ENCODE measurements at places on chromosomes 7 and 10.

DNA sequence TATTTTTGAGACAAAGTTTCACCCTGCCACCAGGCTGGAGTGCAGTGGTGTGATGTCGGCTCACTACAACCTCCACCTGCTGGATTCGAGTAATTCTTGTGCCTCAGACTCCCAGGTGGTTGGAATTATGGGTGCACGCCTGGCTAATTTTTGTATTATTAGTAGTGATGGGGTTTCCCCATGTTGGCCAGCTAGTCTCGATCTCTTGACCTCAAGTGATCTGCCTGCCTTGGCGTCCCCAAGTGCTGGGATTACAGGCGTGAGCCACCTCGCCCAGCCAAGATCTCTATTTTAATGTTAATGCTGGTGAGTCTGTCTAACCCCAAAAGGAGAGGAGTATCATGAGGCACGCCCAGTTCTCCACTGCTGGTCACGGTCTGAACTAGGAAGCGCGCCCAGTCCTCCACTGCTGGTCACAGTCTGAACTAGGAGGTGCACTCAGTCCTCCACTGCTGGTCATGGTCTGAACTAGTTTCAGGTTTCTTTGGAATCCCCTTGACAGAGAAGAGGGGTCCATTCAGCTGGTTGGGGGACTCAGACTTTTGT, 5.6 kb upstream of the LRRC27 start:
- no peak for DNase-seq

GRCh38 chr10:99429517-99430095, 818 bp downstream of the GOT1 start:
- DNase-seq: no peak

DNA sequence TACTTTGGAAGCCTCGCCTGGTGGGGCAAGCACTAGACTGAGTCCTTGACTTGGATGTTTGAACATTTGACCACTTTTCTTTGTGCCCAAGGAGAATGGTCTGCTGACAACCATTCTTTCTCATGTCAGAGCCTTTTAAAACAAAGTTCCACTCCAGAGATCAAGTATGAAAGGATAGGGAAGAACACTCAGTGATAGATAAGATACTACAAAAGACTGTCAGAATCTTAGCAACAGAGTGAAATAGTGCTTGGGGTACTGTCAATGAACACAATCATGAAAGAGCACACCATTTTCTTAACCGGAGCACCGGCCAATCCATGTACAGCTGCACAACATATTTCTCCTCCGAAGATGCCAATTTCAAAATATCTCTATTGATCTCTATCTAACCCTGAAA, 82.8 kb upstream of the ADO start:
- DNase-seq: no peak

GRCh38 chr7:140326116-140326928, 72.0 kb downstream of the SLC37A3 start:
- peak; percentile 21 for DNase-seq

DNA sequence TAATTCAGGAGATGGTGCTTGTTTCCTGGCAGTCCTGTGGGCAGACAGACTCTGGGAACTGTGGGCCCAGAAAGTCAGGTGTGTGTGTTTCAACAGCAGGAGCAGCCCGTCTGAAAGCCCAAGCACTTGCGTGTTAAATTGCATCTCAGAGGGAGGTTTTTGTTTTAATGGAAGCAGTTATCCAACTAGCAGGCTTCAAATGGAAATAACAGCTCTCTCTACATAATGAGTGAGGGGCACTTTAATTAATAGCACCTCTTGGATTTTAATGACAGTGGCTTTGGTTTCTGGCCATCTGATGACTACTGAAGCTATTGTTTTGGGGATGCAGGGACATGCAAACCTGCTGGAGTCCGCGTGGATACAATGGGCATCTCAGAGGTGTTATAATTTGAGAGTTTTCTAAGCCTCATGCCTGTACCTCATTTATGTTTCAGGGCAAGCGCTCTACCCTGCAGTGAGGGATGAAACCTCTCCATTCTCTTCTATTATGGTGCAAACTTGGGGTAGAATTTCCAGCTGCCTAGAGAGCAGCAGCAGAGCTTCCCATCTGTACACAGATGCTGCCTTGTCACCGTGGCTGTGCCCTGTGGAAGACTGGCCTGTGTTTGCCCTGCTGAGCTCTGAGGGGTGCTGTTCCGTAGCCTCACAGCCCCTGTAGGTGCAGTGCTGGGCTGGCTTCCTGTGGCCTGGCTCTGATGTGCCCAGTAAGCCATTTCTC, 206.6 kb upstream of the GPR26 start:
- DNase-seq: no peak

DNA sequence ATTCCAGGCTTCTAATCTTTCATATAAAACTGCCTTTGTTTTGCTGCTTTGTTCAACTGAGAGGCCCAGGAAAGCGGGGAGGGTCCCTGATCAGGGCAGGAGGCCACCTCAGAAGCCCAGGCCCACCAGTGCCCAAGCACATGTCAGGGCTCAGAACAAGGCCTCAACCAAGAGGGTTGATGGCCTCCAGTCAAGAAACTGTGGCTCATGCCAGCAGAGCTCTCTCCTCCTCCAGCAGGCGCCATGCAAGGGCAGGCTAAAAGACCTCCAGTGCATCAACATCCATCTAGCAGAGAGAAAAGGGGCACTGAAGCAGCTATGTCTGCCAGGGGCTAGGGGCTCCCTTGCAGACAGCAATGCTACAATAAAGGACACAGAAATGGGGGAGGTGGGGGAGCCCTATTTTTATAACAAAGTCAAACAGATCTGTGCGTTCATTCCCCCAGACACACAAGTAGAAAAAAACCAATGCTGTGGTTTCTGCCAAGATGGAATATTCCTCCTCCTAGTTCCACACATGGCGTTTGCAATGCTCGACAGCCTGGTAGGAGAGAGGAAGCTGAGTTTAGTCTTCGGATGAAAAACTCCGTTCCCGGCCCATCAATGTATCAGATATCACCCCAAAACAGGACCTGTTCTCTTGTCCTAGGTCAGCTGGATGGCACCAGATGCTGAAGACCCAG, 34.0 kb downstream of the PSAP start:
- no peak for DNase-seq

DNA sequence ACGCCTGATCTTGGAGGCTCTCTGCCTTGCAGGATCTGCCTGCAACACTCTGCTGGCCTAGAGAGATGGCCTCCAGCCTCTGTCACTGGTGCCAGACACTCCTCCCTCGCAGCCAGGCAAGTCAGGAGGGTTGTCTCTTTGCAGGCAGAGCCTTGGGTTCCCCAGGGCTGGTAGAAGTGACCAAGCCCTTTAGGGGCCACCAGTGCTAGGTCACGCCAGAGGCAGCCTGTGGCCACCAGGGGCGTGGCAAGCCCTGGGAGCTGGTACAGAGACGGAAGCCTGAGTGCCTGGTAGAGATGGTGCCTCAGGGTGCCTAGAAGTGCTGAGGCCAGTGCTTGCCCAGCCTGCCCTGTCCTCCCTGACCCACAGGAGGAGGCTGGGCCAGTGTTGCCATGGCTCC, 9.1 kb downstream of the ADCYAP1R1 start:
- DNase-seq: no peak

- DNase-seq: no peak
These were observed 18.9 kb upstream of the NRBF2 start for GRCh38 chr10:63114031-63114814.

GRCh38 chr7:151306374-151306773, 35.2 kb upstream of the NUB1 start:
- DNase-seq: no peak

DNA sequence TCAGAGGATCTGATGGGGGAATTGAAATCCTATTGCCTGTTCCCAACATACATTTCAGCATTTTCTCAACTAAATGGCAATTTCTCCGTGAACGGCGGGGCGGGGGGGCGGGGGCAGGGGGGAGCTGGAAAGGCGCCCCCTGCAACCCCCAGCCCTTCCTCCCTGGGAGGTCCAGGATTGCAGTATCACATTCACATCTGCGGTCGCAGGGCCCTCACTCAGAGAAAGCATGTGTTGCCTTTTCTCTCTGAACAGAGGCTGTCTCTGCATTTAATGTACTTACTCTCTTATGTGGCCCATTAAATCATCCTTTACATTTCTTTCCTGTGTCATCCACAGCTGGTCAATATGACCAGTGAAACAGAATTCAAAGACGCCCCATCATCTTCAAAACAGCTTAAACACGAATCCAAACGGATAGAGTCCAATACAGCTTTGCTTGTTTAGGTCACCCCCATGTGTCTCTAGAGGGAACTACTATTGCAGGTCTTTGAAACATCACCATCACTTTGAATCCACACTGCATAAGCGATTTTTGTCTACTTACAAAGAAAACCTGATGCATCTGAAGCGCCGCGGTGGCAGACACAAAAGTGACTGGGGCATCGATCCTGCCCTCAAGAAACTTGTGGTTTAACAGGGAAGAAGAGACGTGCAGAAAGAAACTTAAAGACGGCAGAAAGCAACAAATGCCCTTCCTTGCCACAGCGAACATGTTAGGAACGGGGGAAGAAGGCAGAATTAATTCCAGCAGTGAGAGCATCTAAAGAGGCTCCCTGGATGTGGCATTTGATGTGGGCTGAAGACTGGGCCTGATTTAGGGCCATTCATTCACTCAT, 17.0 kb upstream of the ECHDC3 start:
- DNase-seq: peak; percentile 18

GRCh38 chr7:66169616-66170015, 35.5 kb upstream of the TPST1 start:
- no peak for DNase-seq

GRCh38 chr7:128790315-128791041, 1.3 kb upstream of the CCDC136 start:
- DNase-seq: no peak

Measured in DMS 273 treated with DMSO at 0.1 percent for 48 hours (cell line).